ENCODE measurements at places on chromosomes 16 and 17.

DNA sequence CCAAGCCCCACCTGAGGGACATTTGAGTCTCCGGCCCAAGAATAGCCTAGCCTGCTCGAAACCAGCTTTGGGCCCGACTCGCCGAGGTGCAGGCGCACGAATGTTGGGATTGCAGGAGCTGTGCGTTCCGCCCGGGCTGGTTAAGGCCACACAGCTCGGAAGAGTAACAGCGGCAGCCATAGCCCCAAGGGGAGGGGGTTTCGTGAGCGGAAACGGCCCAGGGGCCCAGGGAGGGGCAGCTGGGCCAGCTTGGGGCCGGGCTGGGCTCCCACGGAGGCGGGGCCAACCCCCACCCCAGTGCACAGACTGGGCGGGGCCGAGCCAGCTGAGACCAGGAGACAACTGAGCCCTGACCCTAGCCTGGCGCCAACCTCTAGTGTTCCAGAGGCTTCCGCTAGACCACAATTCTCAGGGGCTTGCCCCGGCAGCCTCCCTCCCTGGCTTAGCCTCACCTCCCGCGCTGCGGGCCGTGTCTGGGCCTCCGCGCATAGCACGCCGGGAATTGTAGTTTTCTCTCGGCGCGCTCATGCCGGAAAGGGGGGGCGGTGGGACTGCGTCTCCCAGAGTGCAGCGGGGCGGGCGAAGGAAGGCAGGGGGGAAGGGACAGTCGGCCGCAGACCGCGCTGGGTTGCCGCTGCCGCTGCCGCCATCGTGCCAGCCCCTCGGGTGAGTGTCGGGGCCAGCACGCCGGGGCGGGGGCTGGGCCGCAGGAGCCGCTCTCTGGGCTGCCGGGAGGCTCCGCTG lies at the start of gene NUTF2:
Gene NUTF2 (plus strand): TSS at position 614 of the 744 bp plus-strand sequence. CDS start 18,198 bp downstream, outside the sequence.
- DNase-seq: peak; percentile 81

DNA sequence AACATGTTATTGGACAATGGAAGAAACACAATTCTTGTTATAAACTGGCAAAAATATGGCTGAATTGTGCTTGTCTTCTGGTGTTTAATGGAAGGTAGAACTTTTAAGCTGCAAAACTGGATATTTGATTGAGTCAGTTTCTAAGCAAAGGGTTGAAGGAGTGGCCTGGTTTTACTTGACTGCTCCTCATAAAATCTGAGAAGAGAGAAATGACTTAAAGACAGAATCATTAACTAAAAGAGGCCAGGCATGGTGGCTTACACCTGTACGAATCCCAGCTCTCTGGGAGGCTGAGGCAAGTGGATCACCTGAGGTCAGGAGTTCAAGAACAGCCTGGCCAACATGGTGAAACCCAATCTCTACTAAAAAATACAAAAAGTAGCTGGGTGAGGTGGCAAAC lies 770.7 kb downstream of the CDH11 start:
- no peak for DNase-seq

GRCh38 chr16:50261160-50261706 lies 5.1 kb upstream of the ADCY7 start:
- DNase-seq: no peak

- DNase-seq: no peak
Measured at GRCh38 chr16:27369806-27370205, 32.2 kb upstream of the IL21R start.

GRCh38 chr17:17056156-17056539 lies 13.9 kb downstream of the MPRIP start:
- no peak for DNase-seq

DNA sequence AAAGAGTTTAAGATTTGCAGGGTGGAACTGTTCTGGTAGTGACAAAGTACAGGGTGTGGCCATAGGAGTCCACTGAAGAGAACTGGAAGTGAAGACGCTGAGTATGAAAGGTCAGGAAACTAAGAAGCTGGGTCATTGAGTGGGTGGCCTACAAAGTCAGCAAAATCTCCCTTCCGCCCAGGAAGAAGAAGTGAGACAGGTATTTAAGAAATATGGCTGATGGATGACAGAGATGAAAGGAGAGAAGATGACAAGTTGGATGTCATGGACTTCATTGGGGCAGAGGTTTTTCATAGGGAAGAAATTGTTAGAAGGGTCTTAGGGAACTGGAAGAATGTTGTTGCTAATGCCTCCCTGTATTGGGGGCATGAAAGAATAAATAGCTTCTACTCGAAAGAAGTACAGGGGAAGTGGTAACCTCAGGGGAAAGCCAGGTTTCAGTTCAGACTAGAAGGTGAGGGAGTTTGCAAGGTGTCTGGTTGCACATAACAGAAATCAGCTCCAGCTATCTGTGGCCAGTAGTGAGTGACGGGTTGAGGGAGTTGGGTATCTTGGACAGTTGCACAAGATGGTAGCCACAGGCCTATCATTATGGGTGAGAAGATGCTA lies 33.6 kb upstream of the MED13 start:
- no peak for DNase-seq

DNA sequence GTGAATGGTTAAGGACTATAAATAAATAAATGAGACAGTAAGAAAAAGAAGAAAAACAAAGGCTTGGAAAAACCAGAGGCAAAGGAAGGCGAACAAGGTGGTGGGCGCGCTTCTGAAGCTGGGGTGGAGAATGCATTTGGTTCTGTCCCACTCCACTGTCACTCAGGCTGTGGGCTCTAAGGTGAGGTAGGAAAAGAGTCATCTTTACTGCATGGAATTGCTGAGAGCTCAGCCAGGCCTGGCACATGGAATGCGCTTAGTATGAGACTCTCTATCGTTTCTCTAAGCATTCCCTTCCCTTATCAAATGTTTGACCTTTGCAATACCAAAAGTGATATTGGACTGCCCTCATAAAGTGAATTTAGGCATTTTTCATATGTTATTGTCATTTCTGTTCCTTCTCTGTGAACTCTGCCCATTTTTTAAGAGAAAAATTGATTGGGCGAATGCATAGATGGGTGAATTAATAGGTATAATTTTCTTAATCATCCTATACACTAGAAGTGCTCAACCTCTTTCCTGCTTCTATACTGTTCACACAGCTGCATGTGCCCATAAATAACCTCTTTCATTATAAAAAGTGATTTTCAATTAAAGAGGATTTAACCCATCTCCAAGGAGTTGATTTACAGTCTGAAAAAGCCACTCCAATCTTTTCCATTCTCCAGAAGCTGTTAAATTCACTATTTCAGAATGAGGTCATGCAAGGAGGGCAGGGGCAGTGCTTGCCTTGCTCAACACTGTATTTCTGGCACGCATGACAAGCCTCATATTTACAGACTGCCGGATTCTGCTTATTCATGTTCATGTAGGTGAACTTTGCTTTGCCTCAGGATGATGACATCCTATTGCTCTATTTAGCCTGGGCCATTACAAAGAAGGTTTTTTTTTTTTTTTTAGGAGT lies 87.7 kb downstream of the MYH10 start:
- DNase-seq: no peak

DNA sequence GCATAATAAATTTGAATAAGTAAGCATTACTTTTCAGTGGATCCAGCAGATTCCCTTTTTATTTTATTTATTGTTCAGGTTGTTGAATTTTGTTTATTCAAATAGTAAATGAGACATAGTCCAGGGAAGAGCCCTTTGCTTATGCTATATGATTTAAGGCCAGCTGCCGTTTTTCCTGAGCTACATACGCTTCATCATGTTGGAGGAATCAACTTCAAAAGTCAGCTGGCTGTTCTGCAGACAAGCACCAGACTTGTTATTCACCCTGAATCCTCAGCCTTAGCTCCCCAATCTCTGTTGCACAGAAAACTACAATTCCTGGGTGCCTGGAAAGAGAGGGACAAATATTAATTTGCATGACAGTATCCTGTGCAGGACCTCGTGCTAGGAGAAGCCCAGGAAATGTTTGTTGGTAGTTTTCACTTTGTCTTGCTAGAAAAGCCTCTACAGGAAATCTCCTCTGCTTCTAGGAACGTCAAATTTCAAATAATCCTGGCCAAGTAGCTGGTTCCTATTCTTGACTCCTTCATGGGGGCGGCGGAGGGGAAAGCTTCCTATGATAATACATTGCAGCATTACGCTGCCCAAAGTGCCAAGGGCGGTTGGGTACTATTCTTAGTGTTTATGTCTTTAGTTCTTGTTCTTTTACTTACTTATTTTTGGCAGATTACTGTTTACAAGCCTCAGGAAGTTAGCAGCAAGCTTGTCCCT lies 101.6 kb downstream of the PRKCA start:
- DNase-seq: no peak

DNA sequence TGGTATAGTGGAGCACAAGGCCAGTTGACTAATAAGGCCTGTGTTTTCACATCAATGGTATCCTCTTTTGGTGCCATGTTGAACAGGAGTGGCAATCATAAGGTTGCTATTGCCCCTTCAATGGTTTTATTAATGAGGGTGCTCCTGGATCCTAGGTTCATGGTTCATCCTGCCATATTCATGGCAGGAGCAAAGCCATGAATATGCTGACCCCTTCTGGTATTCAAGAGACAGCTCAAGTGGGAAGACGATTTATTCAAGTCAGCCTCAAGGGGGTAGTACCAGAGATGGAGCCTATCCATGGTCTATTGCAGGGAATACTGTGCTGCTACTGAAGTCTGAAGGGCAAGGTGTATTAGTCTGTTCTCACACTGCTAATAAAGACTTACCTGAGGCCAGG lies 2.6 kb downstream of the ABCA9 start:
- DNase-seq: no peak

GRCh38 chr16:3576211-3576610 lies 992 bp downstream of the NLRC3 start:
- DNase-seq: no peak

GRCh38 chr16:1655269-1655807 lies 22.7 kb upstream of the JPT2 start:
- no peak for DNase-seq

DNA sequence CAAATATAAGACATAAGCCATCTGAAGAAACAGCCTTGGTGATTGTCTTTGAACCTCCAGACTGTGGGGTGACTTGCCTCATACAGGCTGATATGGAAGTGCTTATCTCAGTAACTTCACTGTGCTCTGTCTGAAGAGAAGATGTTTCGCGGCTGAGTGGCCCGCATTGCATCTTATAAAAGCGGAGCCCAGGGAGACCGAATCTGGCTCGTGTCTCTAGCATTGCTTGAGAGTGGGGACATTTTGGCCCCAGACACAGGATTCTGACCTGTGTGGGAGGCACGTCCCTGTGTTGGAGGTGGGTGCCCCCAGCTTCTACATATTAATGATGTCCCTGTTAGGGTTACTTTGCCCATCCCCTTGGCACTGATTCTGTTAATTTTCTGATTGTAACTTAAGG lies 66.4 kb downstream of the METRNL start:
- DNase-seq: no peak

DNA sequence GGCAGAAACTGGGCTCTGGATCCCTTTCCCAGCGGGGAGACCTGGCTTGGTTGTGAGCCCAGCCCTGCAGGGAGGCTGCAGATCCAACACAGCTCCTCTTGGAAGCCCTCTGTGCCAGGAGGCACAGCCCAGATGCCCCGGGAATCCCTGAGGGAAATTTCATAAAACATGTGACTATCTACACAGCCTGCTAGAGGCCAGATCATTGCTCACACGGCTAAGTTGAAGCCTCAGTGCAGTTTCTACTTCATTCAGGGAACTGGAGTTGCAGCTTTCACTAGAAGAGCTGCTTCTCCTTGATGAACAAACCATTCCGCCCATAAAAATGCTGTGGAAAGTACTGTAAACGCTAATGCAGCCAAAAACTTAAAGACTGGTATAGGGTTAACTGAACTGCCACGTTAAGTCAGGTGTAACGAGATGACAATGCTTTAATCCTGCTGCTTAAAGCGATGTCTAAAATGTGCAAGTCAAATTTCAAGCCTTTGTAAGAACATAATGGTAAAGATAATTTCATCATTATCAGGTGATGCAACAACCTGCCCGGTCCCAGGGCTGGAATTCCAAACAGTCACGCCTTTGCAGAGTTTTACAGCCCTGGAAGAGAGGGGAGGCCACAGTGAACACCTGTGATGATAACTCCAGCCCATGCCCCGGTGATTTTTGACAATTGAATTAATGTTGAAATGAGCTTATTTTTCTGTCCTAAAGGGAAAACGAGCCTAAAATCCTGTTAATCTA lies 172.5 kb downstream of the ZFHX3 start:
- DNase-seq: no peak
